ENCODE measurements at places on chromosomes 6 and 20.
A peak's percentile ranks its signal among the peaks of the same experiment; 100 is the strongest.

DNA sequence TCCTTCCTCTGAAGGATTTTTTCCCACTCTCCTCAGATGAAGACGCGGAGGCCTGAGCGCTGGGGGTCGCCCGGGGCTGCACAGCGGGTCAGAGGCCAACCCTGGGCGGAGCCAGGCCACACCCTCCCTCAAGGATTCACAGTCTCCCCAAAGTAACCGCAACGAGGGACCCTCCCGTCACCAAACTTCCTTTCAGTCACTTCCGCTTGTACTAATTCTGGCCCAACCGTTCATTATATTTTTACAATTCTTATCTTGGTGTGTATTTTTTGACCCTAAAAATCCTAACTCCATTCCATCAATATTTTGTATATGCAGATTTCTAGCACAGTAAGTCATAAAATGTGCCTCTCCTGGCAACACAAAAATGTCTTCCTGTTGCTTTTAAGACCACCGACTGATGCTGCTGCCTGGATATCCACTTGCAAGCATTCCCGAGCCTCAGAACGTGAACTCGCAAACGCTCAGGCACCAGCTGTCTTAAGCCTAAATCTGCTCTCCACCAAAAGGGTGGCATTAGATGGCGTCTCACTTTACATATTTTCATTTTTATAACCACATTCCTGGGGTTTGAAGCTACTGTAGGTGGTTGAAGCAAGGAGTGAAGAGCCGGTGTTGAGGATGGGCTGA lies 128.0 kb downstream of the DLL1 start:
- no peak for DNase-seq

GRCh38 chr6:8536122-8536521 lies 100.8 kb upstream of the SLC35B3 start:
- no peak for DNase-seq

- no peak for DNase-seq
Observed at GRCh38 chr6:5308066-5308465, 46.8 kb downstream of the FARS2 start.

GRCh38 chr20:32672982-32673851 lies 524 bp downstream of the C20orf203 start:
- peak; percentile 59 for DNase-seq

DNA sequence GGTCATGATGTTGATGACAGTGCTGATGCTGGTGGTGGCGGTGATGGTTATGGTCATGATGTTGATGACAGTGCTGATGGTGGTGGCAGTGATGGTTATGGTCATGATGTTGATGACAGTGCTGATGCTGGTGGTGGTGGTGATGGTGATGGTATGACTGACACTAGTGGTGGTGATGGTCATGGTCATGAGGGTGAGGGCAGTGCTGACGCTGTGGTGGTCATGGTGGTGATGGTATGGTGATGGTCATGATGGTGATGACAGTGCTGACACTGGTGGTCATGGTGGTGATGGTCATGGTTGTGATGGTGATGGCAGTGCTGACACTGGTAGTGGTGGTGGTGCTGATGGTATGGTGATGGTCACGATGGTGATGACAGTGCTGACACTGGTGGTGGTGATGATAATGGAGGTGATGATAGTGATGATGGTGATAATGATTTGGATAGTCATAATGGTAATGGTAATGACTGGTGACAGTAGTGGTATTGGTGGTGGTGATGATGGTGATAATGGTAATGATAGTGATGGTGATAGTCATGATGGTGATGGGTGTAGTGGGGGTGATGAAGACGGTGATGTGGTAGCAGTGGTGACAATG lies 206.2 kb downstream of the CDH4 start:
- DNase-seq: no peak

DNA sequence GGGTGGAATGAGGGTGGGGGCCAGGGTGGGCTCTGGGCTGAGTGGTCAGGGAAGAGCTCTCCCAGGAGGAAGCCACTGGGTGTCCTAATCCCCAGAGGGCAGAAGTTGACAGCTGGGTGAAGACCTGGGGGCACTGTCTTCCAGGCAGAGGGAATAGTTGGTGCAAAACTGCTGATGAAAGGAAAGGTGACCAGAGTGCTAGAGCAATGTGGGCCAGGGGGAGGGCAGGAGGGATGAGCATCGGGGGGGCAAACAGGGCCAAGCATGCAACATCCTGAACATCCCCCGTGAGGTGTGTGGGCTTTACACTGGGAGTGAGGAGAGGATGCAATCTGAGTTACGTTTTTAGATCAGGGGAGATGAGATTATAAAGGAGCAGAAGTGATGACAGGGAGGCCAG lies 97.8 kb downstream of the NOL4L start:
- no peak for DNase-seq

- DNase-seq: no peak
Observed at GRCh38 chr6:163298079-163298830, 116.3 kb upstream of the QKI start.

- DNase-seq: no peak
Observed at GRCh38 chr6:15961635-15962448, 167.0 kb upstream of the MYLIP start.

- no peak for DNase-seq
Observed at GRCh38 chr6:71333050-71333449, 44.4 kb downstream of the OGFRL1 start.

DNA sequence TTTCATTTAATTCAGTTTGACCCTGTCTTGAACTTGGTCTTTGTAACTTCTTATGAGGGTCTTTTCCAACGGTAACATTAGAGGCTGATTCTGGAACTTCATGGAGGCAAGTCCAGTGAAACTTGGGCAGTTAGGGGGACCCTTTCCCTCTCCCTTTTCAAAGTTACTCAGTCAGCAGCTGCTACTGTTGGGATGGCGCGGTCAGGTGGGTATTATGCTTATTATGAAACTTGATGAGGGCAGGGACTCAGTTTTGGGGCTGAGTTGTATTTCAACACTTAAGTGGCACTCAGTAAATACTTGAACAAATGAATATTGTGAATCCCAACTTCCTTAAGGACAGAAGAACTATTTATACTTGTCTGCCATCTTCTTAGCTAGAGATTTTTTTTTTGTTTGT lies 20.8 kb downstream of the TOP1 start:
- DNase-seq: no peak

- DNase-seq: no peak
Observed at GRCh38 chr6:2731281-2731909, 19.3 kb downstream of the MYLK4 start.

DNA sequence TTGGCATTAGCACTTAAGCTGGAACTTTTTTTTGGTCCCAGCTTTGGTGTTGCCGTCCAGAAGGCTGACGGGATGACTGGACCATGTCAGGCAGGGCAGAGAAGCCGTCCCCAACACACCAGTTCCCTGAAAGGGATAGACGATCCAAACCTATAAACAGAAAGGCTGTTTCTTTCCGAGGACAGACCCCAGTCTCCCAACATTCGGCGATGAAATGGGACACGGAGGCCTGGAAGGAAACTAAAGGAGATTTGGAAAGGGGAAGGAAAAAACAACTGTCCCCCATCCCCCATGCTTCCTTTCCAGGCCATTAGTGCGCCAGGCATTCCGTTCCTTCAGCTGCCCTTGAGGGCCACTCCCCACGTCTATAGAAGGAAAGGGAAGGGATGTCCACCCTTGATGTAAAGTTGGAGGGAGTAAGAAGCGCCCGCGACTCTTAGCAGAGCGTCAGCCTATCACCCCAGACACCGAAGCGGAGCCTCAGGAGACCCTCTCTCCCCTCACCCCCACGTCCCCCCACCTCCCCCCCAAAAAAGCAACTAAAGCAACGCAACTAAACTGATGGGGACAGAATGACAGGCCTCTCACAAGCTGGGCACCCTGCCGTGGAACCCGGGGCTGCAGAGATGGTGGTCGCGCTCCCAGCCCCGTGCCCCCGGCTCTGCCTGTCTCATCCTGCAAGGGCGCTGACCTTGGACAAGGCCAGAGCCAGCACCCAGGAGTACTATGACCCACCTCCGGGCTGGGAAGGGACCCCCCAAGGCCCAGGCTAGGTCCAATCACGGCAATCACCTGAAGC lies 638 bp downstream of the BLCAP start:
- no peak for DNase-seq

- no peak for DNase-seq
Observed at GRCh38 chr20:25277941-25278521, 30.1 kb downstream of the PYGB start.

DNA sequence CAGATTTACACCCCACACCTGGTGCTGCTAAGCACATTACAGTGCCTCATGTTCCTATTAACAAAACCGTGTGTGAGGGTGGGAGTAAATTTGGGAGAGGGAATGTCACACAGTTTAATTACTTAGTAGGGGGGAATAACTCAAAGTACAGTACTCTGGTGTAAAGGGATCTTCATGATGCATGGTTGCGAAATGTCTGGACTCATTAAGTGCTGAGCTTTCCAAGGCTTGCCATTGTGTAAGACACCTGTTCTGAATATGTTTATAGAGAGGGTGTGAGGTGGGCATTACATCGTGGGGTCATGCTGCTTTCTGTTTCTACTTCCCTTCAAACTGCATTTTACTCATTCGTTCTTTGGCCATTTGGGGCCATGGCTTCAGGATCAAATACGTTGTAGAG lies 181.2 kb downstream of the ADGRG6 start:
- no peak for DNase-seq

DNA sequence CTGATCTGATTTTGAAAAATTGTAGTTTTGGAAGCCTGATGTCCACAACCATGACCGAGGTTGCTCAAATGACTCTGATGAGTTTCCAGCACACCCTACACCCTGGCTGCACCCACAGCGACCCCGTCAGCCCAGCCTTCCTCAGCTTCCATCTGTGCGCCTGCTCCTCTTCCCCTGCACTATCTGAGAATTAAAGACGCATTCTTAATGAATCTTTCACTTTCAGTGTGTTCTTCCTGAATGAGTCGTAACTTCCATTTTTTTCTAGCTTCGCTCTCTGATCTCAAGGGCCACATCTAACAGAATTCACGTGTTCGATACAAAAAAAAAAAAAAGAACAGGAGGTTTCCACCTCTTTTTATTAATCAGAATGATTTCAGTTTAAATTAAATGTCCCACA lies 21.3 kb upstream of the RREB1 start:
- peak; percentile 54 for DNase-seq

DNA sequence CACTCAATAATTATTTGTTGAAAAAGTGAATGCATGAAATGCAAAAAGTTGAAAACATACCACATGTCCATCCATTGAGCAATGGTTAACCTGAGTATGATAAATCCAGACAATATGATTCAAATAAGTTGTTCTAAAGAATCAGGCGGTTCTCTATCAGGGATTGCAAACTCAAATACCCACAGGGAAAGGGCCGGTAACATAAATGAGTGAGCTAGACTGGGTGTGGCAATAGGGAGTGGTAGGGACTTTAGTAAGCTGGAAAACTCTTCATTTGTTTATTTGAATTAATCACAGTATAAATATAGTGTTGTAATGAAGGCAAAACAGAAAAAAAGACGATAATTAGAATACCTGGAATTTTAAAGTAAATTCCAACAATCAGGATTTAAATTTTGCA lies 106.3 kb downstream of the BCAS1 start:
- DNase-seq: no peak

GRCh38 chr6:42404484-42404883 lies 47.2 kb downstream of the TRERF1 start:
- DNase-seq: peak; percentile 56

- DNase-seq: no peak
Observed at GRCh38 chr6:139081471-139081870, 52.9 kb downstream of the ABRACL start.

DNA sequence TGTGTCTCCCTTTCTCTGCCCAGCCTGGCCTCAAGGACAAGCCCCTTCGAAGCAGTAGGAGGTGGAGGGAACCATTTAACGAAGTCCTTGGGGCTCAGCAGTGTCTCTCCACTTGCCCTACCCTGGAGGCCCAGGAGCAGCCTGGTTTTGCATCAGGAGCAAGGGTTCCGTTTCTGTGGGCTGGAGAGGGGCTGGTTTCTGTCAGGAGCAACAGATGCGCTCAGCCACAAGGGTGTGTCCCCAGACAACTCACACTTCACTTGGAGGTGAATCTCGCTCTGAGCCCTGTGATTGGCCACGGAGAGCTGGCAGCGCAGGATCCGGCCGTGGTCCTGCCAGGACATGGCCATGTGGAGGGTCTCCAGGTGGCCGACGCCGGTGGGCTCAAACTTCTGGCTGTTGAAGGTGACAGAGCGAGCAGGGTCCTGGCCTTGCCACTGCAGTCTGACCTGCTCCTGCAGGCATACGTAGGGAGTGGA lies 6.9 kb downstream of the SIGLEC1 start:
- DNase-seq: no peak

- no peak for DNase-seq
Observed at GRCh38 chr20:3846378-3846739, 275 bp upstream of the MAVS start.

- no peak for DNase-seq
Observed at GRCh38 chr6:105695461-105695860, 292.6 kb upstream of the PREP start.

DNA sequence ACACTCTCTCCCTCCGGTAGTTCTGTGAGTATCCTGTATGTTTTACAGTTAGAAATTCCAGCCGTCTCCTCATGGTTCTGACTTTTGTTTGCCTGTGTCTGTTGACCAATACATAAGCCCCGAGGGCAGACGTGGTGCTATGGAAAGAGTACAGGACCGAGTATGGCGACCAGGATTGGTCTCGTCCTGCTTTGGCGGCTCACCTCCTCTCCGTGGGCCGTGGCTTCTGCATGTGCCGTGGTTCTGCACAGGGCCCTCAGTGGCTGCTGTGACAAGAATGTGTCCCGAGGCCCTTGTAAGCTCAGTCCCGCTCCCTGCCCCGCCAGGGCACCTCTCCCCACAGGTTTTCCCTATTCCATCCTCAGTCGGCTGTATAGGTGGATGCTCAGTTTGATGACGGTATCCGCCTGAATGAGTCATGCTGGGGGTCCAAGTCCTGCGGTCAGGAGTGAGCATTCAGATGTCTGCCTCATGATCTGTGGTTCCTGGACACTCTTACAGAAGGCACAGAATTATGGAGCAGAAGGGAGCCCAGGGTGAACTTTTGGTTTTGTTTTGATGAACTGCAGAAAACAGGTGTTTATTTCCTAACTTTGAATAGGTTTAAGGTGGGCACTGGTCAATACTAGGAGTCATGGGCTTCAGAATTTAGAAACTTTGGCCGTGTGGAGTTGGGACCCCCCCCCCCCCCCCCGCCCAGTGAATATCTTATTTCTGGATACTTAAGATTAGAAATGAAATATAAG lies 1.2 kb downstream of the ARFGAP1 start:
- DNase-seq: no peak

DNA sequence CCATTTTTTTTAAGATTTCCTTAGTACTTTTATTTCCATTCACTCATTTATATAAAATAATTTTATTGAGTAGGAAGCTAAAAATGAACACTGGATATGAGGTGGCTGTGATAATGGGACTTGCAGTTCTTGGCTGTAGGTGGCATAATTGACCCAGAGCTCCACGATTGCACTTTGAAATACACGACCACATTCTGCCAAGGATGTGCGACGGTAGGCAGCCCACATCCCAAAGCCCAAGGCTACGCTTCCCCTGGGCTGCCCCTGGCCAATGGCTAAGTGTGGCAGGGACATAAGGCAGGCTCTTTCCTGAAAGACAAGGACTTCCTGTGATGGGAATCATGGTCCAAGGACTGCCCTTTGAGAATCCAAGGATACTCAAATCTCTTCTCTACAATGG lies 43.7 kb upstream of the ADTRP start:
- no peak for DNase-seq

- no peak for DNase-seq
Observed at GRCh38 chr6:44976677-44977641, 351.2 kb upstream of the RUNX2 start.
